Hematopoietic multipotent progenitor cell (in vitro differentiated cells): ENCODE measurements at places on chromosomes 13 and 19. TPM values are rescaled to one million over a fixed set of nuclear protein-coding genes. Genes with fewer than 3 reads are reported as not detected.

- DNase-seq, result peak; percentile 53
These were observed 68.4 kb downstream of the SPATA13 start for GRCh38 chr13:24228852-24229458.

GRCh38 chr19:48239582-48240141, 16.1 kb downstream of the CARD8 start:
- DNase-seq, result no peak

GRCh38 chr13:23806874-23807526, 82.2 kb downstream of the MIPEP start:
- no peak for DNase-seq

DNA sequence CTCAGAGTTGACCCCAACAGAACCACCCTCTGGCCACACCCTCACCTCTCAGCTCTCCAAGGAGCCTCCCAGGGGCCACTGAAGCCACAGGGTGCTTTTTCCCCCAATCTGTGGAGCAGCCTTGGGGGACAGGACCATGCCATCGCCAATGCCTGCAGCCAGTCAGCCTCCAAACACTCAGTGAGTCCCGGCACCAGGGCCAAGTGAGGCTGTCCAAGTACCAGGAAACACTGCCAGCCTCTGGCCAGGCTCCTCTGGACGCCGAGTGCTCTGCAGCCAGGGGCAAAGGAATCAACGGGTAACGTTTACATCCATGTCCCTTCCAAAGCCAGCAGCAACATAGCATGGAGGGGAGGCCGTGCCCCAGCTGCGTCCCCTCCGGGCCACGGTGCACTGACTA, 9.5 kb upstream of the COMP start:
- no peak for DNase-seq

- DNase-seq, result no peak
These were observed 125.7 kb upstream of the NBEA start for GRCh38 chr13:34816245-34816884.

The KLK14 gene
- not detected for total RNA-seq

The ZNF677 gene
- 11.3 TPM for total RNA-seq

DNA sequence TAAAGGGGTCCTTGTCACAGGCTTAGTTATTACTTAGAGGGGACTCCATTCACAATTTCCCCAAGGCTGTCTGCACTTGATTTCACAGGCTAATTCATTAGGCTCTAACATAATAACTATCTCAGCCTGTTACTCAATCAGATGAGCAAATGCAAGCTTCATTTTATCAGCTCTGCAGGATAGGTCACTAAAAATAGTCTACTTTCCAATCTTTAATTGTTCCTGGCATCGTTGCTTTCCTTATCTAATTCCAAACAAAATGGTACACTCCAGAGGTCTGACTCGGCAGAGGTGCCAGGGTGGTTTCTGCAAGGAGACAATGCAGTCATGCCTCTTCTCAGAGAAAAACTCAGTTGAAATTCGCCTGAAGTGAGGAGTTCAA, 69.7 kb upstream of the SLC15A1 start:
- no peak for DNase-seq

DNA sequence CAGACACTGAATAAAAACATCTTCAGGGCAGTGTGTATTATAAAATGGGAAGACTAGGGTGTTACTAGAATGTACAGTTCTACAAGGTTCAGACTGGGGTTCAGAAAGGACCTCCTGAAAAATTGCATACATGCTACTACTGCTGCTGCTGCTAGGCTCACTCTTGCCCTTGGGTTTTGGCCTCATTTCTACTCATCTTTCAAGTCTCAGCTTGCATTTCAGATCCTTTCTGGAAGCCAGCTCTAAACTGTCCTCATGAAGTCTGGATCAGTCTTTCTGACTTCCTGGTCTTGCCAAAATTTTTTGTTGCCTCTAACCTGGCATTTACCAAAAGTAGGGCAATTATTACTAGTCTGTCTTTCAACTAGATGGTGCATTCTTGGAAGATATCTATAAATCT, 393.3 kb downstream of the DIAPH3 start:
- no peak for DNase-seq

DNA sequence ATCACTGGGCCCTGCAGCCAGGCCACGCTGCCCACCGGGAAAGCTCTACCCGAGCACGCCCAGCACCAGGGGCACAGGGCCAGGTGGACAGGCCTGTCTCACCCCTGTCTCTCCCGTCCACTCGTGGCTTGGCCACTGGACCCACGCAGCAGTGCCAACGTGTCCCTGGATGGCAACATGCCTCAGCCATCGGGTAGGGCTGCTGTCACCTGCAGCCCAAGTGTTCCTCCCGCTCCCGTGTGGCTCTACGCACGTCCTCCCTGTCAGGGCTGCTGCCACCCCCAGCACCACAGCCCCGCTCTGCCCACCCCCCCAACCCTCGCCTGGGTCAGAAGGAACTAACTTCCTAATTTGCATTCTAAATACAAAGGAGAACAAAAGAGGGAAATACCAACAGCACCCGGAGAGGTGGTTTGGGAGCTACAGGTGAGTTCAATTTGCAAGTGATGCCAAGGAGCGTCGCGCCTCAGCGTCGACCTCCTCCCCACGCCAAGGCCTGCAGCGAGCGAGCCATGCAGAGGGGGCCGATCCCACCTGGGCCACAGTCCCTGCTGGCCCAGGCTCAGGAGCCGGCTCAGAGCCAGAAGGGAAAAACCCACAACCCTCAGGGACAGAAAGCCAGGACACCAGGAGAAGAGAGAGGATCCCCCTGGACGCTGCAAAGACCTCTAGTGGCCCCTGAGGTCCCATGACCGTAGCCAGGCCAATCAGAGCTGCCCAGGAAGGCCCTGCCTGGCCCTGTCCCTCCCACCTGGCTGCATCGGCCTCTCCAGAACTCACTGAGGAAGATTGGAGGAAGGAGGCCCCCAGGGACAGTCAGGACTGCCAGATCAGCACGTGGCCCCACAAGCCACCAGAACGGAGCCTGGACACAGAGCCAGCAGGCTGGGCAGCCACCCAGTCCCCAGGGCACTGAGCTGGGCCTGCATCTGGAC, 128.4 kb upstream of the SPACA7 start:
- DNase-seq, result no peak

The NLRP13 gene
- not detected for total RNA-seq

The NXNL1 gene
- not detected for total RNA-seq

DNA sequence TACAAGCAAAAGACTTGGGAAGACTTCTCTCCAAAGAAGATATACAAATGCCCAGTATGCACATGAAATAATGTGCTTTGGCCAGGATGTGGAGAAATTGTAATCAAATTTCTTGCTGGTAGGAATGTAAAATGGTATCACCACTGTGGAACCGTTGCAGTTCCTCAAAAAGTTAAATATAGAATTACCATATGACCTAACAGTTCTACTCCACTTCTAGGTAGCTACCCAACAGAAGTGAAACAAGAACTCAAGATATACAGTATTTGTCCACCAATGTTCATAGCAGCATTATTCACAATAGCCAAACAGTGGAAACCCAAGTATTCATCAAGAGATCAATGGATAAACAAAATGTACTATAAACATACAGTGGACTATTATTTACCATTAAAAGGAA, 95.0 kb upstream of the KLF5 start:
- no peak for DNase-seq

The ATP4A gene
- not detected for total RNA-seq

- DNase-seq, result no peak
These were observed 109.4 kb downstream of the SACS start for GRCh38 chr13:23323946-23324709.

The LRRC63 gene
- total RNA-seq, result 1.9 TPM

The LILRB2 gene
- 3.8 TPM for total RNA-seq

- DNase-seq, result no peak
These were observed 3.6 kb upstream of the ASF1B start for GRCh38 chr19:14139944-14140343.

- no peak for DNase-seq
These were observed 12.4 kb downstream of the ZIC2 start for GRCh38 chr13:99993660-99994637.

GRCh38 chr13:34044041-34044440, 226.1 kb downstream of the RFC3 start:
- no peak for DNase-seq

DNA sequence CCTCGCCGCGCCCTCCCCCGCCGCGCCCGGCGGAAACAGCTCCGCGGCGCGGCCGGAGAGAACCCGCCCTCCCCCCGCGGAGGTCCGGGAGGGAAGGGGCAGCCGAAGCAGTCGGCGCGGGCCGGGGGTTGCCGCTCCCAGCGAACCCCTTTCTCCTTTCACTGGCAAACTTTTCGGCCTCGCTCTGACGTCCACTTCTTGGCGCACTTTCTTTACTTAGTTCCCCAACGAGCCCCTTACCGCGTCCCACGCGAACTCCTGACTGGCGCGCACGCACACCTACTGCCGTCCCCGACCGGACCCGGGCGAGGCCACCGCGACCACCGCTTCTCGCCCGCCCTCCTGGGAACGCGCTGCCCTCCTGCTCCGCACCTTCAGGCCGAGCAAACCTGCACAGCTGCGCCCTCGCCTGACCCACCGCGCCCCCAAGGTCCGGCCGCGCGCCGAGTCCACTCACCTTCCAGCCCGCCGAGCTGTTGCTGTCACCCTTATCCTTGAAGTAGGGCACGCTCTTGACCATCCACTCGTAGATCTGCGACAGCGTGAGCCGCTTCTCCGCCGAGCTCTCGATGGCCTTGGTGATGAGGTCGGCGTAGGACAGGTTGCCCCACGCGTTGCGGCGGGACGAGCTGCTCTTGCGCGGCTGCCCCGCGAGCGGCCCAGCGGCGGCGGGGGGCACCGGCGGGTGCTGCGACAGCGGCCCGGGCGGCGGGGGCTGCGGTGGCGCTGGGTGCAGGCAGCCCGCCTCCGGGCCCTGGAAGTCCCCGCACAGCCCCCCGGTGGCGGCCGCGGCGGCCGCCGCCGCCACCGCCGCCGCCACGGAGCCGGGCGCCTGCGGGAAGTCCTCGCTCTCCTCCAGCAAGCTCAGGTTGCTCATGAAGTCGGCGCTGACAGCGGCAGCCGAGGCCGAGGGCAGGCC, 1.1 kb downstream of the FOXO1 start:
- DNase-seq, result peak; percentile 39

The SERPINE3 gene
- total RNA-seq, result under 0.01 TPM

The SLC6A16 gene
- total RNA-seq, result 0.54 TPM

The CD209 gene
- total RNA-seq, result not detected

GRCh38 chr19:49592486-49593232, 1.7 kb downstream of the PRR12 start:
- DNase-seq, result no peak

DNA sequence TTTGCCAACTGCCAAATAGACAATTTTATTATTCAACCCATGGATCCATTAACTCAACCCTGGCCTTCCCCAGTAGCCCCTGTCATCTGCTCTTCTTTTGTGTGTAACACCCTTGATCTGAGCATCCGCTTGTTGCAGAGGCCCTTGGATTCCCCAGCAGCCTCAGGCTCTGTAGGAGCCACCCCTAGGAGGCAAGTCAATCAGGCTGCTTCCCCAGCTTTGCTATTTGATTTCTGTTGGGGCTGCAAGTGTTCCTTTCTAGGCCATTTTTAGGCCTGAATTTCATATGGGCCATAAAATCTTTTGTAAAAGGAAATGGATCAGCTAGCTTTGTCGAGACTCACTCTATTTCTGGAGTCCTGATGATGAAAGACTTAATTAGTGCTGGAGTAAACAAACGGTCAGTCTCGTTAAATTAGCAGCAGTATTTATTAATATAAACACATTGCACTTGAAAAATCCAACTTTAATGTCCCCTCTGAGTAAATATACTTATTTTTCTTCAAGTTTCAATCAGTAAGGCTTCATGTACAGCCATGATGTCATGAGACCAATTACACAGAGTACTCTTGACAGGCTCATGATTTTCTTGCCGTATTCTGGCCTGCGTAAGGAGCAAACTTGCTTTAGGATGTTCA, 105.3 kb downstream of the RGCC start:
- no peak for DNase-seq

DNA sequence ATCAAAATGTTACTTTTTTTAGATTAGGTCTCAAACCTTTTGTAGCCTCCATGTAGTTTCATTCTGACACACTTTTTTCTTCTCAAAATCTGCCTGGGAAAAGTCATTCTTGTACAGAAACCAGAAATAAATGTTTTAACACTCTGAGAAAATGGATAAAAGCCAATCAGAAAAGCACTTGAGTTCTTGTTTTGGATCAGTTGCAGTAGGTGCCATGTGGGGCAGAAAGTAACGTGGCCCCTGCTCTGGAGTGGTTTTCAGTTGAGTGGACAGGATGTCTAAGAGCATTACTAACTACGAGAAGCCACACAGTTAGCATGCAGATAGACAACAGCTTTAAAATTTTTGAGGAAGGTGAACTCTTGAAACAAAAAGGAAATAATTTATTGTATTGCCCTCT, 19.1 kb downstream of the GPR183 start:
- DNase-seq, result no peak

DNA sequence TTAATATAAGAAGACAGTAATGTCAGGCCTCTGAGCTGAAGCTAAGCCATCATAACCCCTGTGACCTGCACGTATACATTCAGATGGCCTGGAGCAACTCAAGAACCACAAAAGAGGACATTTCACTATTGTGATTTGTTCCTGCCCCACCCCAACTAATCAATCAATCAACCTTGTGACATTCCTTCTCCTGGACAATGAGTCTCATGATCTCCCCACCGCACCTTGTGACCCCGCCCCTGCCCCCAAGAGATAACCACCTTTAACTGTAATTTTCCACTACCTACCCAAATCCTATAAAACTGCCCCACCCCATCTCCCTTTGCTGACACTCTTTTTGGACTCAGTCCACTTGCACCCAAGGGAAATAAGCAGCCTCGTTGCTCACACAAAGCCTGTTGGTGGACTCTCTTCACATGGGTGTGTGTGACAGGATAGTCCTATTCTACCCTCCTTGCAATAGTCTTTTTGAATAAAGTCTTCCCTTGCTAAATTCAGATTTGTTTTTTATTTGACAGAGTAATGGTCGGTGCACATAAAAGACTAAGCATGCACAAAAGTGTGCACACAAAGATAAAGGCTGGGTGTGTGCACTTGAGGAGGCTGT, 14.0 kb downstream of the CD70 start:
- no peak for DNase-seq

GRCh38 chr19:7018828-7019227, 2.4 kb downstream of the MBD3L2B start:
- DNase-seq, result no peak

- DNase-seq, result no peak
These were observed 444.9 kb downstream of the PCDH20 start for GRCh38 chr13:60970736-60971135.

- no peak for DNase-seq
These were observed 1.7 kb upstream of the DBP start for GRCh38 chr19:48638831-48639381.

The PLIN4 gene
- total RNA-seq, result under 0.01 TPM

The CYP4F8 gene
- total RNA-seq, result under 0.01 TPM
